Stimulated activated CD4-positive, alpha-beta T cell treated with anti-CD3 and anti-CD28 coated beads, Interleukin-12 subunit alpha, Interleukin-12 subunit beta, amount 100 ng/mL, for 48 hours (primary cell): ENCODE measurements at places on chromosomes 11 and 22.

DNA sequence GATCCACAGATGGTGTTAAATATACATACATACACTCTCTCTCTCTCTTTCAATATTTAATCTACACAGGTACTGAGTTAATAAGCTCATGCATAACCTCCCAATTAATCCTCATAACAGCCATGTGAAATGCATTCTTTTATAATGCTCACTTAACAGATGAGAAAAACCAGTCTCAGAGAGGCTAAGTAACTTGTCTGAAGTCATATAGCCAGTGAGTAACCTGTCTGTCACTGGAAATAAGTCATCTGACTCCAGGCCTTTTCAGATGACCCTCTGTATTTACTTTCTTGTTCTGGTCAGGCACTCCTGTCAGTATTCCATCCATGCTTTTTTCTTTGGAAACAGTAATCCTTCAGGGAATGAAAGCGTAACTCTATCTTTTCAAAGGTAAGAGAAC lies 594.0 kb upstream of the TENM4 start:
- no peak for DNase-seq

DNA sequence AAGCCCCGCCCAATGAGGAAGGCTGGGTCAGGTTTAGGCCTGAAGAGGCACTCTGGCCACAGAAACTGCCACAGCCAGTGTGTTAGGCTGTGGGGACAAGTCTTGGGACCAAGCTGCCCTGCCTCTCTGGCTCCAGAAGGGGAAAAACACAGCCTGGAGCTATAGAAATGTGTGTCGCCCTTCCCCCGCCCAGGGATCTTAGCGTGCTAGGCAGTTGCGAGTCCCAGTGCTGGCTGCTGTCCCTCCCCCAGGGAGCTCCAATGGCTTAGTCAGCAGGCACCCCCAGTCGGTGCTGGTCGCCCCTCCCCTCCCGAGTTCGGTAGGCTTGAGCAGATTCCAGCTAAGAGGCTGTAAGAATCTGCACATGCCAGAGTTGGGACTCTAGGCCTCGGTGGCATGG lies 99.5 kb upstream of the API5 start:
- no peak for DNase-seq

- no peak for DNase-seq
Observed at GRCh38 chr22:48438800-48439559, 1388.7 kb downstream of the BRD1 start.

- DNase-seq: no peak
Observed at GRCh38 chr22:23149743-23150238, 4.5 kb downstream of the RAB36 start.

DNA sequence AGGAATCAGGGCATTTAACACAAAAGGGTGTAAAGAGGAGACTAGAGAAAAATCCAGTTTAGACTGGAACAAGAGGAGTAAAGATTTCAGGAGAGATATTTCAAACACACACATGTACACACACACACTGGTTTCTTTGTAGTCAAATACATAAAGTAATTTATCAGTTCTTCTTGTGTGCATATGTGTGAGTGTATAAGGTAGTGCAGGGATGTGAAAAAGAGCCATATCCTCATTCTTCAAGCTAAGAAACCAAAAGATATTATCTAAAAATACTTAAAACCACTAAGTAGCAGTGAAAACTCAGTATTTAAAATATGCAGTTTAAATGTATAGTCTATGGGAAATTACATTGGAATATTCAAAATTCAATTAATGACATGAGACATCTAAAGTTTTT lies 52.5 kb upstream of the CARD18 start:
- DNase-seq: no peak

DNA sequence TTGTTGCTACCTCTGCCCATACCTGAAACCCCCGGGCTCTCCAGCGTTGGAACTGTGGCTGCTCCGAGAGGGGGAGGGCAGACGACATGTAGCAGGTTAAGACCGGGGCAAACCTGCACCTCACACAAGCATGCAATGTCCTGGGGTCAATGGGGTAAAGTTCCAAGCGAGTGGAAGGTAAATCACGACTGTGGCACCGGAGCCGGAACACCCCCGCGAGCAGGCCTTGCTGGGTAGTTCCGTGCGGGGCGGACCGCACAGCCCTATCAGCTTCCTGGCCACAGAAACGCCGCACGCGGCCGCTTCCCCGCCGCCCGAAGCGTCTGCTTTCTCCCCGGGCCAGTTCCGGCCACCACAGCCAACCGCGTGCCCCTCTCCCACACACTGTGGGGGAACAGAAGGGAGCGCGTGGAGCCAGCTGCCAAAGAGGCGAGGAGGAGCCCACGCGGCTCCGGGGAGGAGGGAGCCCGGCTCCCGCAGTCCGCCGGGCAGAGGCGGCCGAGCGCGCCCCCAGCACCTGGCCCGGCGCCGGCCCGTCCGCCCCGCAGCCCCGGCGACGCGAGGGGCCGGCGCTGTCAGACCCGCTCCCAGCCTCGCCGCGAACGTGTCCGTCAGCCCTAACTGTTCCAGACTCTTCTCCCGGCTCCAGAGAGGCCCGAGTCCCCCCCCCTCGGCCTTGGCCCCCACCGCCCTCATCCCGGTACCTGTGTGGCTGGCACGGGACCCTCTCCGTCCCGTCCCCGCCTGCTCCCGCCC lies 1.6 kb downstream of the SPTBN2 start:
- no peak for DNase-seq

DNA sequence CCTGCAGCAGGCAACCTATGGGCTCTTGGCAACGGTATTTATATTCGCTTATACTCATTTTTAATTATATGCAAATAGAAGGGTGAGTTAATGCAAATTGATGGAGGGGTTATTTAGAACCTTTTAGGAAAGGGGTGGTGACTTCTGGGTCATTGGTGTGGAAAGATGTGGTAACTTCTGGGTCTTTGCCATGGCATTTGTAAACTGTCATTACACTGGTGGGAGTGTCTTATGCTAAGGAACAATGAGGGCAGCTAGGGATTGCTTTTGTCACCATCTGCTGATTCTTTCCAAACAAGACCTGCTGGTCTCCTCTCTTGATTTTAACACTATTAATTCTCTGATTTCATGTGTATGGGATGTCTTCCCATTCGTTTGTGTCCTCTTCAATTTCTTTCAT lies 11.7 kb upstream of the KAT5 start:
- DNase-seq: no peak

GRCh38 chr11:41989823-41990380 lies 530.5 kb upstream of the LRRC4C start:
- no peak for DNase-seq

- no peak for DNase-seq
Observed at GRCh38 chr11:73265853-73266645, 6.1 kb upstream of the P2RY6 start.

DNA sequence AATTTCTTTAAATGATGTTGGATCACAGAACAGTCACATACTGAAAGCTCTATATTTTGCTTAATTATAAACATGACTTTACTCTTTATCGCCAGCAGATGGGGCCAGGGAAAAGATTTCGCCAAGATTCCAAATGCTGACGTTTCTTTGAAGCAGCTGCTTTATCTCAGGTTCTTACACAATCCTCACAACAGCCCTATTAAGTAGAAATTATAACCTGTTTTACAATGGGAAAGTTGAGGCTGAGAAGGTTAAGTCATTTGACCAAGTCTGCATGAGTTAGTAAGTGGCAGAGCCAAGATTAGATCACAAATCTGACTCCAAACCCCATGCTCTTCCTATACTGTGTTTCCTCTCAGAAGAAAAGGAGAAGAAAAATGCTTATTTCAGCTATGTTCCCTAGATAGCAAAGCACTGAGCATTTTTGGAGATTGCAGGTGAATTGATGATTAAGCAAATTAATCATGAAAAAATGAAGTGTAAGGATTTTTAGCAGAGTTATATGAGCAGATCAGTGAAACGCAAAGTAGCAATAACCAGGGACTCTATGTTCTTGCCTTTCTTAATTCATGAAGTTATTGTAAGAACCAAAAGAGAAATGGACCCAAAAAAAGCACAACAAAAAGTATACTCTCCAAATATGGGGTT lies 79.0 kb downstream of the AASDHPPT start:
- no peak for DNase-seq

DNA sequence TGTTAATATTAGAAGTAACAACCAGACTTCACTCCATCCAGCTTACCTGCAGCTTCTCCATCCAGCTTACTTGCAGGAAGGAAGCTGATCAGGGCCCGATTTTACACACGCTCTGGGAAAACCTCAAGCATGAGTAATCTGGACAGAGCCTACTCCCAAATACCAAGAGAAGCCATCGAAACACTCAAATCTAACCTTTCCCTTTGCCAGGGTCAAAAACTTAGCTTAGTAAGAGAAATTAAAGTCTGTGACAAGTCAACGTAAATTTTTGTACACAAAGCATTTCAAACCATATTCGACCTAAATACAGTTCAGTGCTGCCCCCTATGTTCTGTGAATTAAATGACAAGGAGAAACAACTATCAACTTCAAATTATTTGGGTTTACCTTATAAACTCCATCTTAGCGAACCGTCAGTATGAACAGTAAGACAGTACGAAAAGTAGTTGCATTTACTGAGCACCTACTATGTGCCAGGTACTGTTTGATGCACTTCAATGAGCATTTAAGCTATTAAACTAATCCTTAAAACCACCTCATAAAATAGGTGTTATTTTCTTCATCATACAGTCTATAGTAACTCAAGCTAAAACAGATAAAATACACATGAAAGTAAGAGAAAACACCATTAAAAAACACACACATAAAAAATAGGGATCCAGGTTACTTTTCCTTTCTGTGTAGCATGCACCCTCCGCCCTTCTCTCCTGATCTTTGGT lies 36.9 kb downstream of the ARFGAP3 start:
- DNase-seq: no peak

DNA sequence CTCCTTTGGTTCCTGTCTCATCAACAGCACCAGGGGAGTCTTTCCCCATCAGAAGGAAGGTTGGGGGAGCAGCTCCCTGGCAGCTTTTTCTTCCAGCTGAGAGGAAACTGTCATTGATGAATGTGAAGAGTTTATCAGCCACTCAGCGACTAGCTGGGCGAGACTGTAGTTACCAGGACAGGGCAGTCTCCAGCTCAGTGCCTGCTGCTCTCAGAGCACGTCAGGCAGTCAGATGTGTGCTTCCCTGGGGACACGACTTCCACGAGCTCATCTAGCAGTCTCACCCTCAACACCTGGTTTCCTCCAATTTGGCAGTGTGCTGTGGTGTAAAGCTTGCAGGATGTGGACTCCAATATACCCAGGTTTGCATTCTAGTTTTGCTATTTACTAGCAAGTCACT lies 12.5 kb upstream of the C1QTNF4 start:
- no peak for DNase-seq

GRCh38 chr11:17725174-17725573 lies 5.8 kb downstream of the MYOD1 start:
- no peak for DNase-seq

GRCh38 chr11:73233692-73234470 lies 15.8 kb downstream of the P2RY2 start:
- DNase-seq: no peak
